ENCODE measurements at places on chromosomes 6 and 20.
A peak's percentile ranks its signal among the peaks of the same experiment; 100 is the strongest.

GRCh38 chr6:21905531-21905930 is 312.0 kb downstream of the SOX4 start:
- DNase-seq: no peak

- no peak for DNase-seq
Measured at GRCh38 chr20:18030020-18030419, 27.7 kb downstream of the OVOL2 start.

DNA sequence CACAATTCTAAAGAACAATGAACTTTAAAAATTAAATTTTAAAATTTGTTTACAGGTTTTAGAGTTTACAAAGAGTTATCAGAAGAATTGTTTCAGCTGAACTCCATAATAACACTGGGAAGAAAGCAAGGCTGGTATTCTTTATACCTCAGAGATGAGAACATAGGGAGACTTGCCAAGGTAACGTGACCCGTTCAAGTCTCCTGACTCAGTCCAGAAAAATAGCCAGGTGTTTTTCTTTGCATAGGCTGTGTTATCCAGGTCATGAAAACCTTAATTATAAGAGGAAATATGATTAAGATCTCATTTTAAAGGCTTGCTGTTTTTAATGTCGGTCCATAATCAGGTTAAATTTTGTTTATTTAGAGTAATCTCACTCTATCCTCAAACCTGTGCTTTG is 8.5 kb upstream of the C6orf141 start:
- DNase-seq: peak; percentile 25

DNA sequence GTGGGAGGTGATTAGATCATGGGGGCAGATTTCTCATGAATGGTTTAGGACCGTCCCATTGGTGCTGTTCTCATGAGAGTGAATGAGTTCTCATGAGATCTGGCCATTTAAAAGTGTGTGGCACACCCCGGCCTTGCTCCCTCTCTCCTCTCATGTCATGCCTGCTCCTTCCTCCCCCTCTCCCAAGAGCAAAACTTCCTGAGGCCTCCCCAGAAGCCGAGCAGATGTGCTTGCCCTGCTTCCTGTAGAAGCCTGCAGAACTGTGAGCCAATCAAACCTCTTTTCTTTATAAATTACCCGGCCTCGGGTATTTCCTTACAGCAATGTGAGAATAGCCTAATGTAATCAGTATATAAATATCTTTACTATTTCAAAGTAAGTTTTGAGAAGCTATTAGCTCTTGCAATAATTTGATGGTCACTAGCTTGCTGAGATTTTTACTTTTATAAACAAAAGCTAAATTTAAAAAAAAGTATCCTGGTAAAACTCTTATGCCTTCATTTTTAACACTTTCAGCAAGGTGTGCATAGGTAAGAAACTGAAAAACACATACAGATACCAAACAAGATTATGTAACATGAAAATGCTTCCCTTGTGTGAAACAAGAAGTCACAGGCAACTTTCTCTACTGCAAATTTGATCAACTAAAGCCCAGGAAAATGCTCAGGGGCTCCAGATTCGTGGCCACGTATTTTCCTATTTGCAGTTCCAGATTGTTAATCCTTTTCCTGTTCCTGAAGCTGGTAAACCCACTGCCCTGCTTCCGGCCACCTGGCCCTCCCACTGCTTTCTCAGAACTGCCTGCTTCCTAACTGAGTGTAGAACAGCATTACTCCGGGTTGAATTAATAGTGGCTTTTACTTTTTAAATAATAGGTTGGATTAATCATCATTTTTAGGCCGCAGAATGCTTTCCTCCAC is 395.1 kb upstream of the CNR1 start:
- no peak for DNase-seq

DNA sequence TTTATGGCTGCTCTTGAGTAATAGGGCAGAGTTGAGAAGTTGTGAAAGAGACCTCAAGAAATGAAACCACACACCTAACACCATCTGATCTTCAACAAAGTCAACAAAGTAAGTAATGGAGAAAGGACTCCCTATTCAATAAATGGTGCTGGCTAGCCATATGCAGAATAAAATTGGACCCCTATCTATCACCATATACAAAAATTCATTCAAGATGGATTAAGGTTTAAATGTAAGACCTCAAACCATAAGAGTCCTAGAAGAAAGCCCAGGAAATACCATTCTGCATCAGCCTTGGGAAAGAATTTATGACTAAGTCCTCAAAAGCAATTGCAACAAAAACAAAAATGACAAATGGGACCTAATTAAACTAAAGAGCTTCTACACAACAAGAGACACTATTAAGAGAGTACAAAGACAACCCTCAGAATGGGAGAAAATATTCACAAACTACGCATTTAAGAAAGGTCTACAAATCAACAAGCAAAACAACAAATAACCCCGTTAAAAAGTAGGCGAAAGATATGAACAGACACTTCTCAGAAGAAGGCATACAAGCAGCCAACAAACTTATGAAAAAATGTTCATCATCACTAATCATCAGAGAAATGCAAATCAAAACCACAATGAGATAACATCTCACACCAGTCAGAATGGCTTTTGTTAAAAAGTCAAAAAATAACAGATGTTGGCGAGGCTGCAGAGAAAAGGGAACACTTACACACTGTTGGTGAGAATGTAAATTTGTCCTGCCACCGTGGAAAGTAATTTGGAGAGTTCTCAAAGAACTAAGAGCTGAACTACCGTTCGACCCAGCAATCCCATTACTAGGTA is 4.0 kb downstream of the MAP3K5 start:
- peak; percentile 77 for DNase-seq

DNA sequence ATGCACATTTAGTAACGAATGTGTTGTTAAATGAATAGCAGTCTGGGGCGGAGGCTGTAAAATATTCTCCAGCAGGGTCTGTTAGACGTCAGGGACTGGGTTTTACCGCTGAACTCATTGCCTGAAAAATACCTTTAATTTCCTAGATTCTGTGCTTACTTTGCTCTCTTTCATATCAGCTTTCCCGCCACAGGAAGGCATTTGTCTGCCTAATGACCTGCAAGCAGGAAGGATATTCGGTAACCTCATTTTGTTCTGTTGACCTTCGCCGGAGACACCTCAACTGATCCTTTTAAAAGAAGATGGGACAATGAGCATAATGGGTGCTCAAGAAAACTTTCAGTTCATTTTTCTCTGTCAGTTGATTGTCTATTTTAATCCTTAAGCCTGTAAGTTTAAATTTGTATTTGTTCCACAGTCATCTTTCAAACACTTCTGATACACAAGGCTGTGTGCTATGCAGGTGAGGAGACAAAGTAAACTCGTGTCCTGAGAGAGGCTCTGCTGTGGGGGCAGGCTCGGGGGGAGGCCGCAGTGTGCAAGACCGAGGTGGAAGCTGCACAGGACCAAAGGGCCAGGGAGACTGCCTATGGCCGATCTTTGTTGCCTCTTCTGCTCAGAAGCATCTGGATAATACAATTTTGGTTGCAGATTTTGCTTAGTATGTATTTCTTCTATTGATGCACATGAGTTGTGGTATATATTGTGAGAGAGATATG is 27.4 kb upstream of the SIM1 start:
- DNase-seq: no peak

GRCh38 chr6:10259671-10260070 is 155.2 kb downstream of the TFAP2A start:
- DNase-seq: no peak

- no peak for DNase-seq
Measured at GRCh38 chr6:75158176-75158575, 47.7 kb downstream of the COL12A1 start.

- no peak for DNase-seq
Measured at GRCh38 chr20:37194621-37195417, 15.5 kb upstream of the MROH8 start.

GRCh38 chr20:34102342-34102741 is 9.7 kb downstream of the EIF2S2 start:
- DNase-seq: no peak

GRCh38 chr20:48795732-48796131 is 32.1 kb downstream of the PREX1 start:
- DNase-seq: no peak

GRCh38 chr6:110543106-110543505 is 66.7 kb upstream of the SLC22A16 start:
- DNase-seq: peak; percentile 52

GRCh38 chr6:163392533-163392932 is 22.0 kb upstream of the QKI start:
- peak; percentile 15 for DNase-seq

GRCh38 chr6:37068356-37069270 is 63.2 kb downstream of the FGD2 start:
- DNase-seq: no peak

DNA sequence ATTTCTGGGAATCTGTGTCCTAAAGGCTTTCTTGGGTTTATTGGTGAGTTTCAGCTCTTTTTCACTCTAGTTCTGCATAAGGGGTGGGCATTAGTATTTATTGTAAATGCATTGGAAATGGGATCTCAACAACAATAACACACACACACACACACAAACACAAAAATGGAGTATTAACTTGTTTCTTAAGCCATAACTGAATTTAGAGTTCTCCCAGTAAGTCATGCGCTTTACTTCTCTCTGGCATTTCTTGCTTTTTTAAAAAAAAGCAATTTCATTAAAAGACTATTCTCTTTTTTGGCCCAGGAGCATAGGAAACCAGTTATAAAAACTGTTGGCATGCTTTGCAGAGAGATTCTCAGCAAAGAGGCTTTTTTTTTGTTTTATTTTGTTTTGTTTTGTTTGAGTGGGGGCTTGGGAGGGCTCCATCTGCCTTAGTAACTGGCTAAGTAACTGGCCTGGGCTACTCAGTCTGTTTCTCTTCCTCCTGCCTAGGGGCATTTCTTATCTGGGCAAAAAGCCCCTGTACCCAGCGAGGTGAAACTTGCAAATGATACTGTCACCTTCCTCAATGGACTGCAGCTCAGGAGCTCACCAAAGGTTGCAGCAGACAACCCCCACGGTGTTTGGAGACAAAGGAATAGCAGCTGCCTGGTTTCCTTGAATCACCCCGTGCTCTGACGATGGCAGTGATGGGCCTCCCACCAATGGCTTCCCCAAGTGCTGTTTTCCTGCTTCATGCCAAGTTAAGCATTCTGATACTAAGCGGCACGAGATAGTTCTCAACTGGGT is 128.5 kb downstream of the BCAS1 start:
- DNase-seq: no peak

DNA sequence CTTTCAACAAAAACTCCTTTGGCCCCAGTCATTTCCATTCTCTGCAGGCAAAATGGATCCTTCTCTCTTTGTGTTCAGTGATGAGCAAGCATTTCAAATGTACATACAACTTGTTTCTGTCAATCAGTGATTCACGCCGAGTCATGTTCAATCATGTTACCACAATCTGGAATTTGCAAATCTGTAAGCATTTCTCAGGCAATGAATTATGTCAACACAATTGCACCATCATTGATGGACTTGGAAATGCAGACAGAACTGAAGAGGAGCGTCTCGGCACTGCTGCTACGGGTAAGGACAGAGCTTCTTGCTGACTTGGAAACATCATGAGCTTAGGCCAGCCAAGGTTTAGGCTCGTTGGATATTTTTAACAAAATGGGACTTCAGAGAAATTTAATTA is 132.8 kb upstream of the AGPAT4 start:
- peak; percentile 87 for DNase-seq

DNA sequence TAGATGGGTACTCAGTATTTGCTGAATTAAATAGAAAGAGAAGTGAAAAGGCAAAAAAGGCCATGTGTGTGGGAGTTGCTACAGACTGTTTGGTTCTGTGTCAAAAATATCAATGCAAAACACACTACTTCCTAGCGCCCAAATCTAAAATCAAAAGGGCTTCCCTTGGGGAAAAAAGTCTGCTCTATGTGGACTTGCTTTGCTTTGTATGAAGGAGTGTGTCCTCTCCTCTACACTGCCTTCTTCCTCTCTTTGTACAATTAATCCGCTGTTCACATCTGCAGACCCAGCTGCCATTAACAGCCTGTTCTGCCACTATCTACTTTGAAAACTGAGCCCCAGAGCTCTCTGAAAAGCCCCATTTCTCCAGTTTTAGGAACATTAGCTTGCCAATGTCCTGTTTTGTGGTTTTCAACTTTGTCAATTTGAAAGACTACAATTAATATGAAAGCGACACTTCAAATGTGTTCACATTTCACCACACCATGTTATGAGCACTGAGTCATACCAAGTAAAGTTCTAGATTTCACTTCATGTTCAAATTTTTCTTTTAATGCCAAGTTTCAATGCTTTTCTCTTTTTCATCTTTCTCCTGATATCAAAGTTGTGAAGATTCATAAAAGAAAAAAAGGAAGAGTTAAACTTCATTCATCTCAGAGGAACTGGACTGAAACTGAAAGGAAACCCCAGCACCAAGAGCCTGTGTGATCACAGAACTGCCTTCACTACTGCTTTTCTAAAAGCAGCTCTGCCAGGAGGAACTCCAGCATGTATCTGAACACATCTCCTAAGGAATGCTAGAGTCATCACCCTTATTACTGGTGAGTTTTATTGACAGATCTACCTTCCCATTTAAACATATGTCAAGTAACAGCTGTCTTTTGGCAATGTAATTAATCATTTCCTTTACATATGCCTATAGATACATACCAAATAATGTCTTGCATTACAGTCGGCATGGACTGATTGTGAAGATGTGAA is 102.6 kb downstream of the KIF13A start:
- DNase-seq: no peak

GRCh38 chr6:42315991-42316970 is 98.6 kb upstream of the MRPS10 start:
- DNase-seq: peak; percentile 96

- DNase-seq: peak; percentile 23
Measured at GRCh38 chr6:22737331-22737730, 168.0 kb downstream of the HDGFL1 start.

DNA sequence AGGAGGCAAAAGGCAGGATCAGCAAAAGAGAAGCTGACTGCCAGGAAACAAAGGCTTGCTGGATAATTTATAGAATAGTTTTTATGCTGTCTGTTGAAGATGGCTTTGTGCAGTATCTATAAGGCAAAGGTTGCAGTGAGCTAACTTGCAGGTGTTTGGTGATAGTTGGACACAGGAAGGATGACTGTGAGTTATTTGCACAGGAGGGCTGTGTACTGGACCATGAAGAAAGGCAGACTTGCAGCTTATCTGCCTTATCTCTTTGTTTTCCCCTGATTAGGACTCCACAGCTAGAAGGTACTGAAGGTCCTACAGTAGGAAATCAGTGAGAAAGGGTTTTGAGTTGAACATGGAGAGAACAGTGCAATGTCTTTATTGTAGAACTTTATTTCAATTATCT is 2.1 kb downstream of the BTN1A1 start:
- no peak for DNase-seq

GRCh38 chr6:147941143-147941542 is 401.5 kb upstream of the SASH1 start:
- peak; percentile 50 for DNase-seq

All from foreskin fibroblast (primary cell).